Stimulated activated CD8-positive, alpha-beta memory T cell treated with anti-CD3 and anti-CD28 coated beads, Interleukin-4, amount 100 ng/mL, for 48 hours (primary cell): ENCODE measurements at places on chromosomes 7 and 10.

DNA sequence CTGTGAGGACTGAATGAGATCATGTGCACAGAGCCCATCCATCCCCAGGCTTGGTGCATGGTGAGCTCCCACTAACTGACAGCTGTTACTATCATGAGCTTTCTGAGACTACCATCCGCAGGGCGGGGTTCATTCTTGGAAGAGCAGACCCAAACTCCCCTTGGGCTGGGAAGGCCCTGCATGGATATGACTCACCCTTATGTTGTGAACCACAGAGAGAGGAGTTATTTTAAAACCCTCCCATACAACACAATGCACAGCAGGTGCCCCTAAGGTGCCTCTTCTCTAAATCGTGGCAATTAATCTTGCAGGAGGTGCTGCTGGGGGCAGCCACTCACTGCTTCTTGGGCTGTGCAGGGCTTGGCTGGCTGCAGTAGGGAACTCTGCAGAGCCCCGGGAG, 219.1 kb downstream of the GFRA1 start:
- no peak for DNase-seq

DNA sequence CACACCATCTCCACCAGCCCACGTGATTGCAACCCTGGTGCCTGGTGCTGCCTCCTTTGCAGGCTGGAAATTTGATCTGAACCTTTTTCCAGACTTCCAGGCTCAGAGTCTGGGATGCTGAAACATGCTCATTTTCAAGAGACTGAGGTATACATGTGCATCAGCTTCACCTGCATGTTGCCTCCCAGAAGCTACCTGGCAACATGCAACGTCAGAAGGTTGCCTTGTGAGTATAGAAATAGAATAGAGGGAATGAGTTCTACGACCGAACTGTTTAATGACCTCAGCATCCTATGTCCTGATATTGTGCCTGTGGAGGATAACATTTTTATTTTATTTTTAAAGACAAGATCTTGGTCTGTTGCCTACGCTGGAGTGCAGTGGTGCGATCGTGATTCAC, 1.9 kb upstream of the ZNF212 start:
- DNase-seq, result no peak

DNA sequence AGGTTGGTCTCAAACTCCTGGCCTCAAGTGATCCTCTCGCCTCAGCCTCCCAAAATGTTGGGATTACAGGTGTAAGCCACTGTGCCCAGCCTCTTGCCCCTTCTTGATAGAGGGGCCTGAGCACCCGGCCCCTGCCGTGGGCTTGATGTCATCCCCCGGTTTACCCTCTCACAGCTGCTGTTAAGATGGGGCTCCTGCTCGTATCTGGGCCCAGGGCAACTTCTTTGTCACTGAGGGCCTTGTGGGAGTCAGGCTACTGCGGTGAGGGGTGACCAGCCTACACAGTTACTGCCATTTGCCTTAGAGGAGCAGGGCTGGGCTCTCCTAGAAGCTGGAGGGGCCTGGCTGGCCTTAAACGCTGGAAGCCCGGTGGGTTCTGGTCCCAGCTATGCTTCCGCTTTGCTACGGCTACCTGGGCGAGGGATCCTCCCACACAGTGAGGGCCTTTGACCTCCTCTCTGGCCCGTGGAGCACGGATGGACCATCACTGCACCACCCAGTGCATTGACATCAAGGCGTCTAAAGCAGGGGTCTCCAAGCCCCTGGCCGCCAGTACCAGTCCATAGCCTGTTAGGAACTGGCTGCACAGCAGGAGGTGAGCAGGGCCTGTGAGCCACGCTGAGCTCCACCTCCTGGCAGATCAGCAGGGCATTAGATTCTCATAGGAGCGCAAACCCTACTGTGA, 1.1 kb upstream of the TMEM130 start:
- no peak for DNase-seq

GRCh38 chr10:127194111-127194510, 2.3 kb downstream of the INSYN2A start:
- DNase-seq, result no peak

DNA sequence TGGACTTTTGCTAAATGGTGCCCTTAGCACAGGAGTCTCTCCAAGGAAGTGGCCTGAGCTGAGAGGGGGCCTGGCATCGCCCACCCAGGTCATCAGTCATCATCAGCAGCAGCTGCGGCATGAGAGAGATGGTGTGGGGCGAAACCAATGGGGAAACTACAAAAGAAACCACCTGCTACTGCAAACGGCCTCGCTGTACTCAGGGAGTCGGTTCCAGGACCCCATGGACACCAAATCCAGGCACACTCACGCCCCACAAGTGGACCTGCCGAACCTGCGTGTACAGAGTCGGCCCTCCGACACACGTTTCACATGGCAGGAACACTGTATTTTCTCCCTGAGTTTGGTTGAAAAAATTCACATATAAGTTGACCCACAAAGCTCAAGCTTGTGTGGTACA, 37.8 kb downstream of the DIP2C start:
- DNase-seq, result no peak

- DNase-seq, result no peak
Observed at GRCh38 chr10:70433581-70434280, 7.8 kb downstream of the NODAL start.

DNA sequence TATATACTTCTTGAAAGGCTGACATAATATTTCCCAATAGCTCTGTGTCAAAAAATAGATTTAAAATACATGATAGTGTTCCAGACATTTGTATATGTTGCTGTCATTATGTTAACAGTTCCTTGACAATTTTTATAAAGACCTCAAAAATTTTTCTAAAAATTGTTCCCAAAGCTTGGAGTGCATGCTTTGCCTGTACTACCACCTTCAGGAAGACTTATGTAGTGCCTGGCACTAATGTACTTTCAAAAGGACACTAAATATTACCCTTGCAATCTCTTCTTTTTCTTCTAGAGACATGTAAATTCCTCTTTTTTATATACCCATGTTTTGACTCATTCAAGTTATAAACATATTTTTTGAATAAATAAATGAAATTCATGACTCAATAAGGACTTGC, 48.0 kb upstream of the SP8 start:
- DNase-seq, result no peak

DNA sequence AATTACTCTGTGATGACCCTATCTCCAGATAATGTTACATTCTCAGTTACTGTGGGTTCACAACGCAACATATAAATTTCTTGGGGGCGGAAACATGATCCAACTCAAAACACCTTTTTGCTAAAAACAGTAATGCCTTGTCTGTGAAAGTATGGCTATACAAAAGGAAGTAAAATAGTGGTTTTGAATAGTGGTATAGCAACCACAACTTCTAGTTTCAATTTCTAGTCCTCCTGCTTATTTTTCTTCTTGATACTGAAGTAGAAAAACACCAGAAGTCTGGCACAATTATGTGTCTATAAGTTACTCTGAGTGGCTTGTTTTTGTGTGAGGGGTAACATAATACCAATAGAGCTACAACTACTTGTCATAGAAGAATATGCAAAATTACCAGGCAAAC, 21.5 kb upstream of the ZNF800 start:
- no peak for DNase-seq

DNA sequence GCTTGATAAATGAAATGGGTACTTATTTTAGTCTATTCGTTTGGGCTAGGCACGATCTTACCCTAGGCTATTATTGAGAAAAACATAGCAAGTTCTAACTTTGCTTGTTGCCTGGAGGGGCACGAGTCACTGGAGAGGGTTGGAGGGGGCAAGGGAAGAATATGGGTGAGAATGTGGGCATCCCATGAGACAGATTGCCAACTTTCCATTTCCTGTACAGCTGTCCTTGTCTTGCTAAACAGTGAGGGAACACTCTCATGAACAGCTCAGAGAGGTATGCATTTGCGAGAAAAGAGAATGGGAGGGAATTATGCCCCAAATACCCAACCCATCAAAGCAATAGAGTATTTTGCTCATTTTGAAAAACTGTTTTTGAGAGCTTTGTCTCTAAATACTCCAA, 9.2 kb downstream of the CDHR3 start:
- no peak for DNase-seq

DNA sequence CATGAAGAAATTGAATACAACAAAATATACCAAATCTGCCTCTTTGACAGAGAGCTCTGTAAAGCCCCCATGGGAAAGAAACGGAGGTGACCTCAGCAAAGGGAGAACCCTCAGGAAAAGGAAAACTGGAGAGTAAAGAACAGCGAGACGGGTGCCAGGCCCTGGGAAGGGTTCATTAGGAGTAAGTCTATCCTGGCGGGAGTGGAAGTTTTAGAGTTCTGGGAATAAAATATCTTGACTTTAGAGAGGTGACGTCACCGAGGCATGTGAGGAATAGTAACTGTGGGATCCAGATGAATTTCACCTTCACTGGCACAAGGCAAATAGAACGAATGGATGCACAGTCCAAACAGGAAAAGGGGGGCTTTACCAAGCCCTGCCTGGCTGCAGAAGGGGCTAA, 362.8 kb upstream of the IGFBP3 start:
- no peak for DNase-seq

- no peak for DNase-seq
Observed at GRCh38 chr10:27525819-27526218, 21.7 kb downstream of the RAB18 start.

- no peak for DNase-seq
Observed at GRCh38 chr10:5560817-5561703, 36.3 kb downstream of the CALML3 start.

DNA sequence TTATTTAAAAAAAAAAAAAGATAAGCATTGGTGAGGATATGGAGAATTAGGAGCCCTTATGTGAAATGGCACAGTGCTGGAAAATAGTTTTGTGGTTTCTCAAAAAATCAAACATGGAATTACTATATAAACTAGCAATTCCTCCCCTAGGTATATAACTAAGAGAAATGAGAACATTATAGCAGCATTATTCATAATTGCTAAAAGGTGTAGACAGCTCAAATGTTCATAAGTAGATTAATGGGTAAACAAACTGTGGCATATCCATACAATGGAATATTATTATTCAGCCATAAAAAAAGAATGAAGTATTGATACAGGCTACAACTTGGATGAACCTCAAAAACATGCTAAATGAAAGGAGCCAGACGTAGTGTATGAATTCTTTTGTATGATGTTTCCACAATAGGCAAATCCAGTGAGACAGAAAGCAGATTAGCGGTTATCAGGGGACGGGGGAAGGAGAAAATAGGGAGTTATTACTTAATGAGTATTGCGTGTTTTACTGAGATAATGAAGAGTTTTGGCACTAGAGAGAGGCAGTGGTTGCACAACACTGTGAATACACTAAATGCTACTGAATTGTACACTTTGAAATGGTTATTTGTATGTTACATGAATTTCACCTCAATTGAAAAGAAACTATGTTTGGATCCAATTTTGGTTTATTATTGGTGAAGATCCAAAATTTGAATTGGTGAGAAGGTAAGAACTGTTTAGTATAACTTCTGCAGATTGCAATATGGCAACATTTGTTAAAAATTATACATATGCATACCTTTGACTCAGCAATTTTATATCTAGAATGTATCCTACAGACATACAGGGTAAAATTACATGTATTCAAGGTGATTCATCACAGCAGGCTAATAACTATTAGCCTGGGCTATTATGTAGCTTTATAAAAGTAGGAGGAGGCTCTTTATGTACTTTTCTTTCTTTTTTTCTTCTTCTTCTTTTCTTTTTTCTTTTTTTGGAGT, 69.7 kb downstream of the VCL start:
- no peak for DNase-seq

- DNase-seq, result no peak
Observed at GRCh38 chr10:73857446-73857845, 16.9 kb downstream of the CAMK2G start.

DNA sequence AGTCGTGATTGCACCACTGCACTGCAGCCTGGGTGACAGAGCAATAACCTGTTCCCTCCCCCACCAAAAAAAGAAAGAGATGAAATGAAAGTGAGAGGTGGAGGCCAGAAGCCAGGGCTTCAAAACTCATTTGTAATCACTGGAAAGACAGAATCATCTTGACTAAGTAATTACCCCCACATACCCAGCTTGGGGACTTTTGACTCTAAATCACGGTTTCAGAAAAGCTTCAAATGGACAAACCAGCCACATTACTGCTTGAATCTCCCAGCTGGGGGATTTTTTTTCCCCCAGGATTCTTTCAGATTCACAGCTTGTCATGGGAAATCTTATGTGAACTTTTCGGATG, 361.0 kb downstream of the FRMD4A start:
- peak; percentile 40 for DNase-seq

GRCh38 chr10:63094881-63095280, 38.2 kb upstream of the NRBF2 start:
- DNase-seq, result no peak

GRCh38 chr7:140404565-140405065, 757 bp downstream of the RAB19 start:
- no peak for DNase-seq

DNA sequence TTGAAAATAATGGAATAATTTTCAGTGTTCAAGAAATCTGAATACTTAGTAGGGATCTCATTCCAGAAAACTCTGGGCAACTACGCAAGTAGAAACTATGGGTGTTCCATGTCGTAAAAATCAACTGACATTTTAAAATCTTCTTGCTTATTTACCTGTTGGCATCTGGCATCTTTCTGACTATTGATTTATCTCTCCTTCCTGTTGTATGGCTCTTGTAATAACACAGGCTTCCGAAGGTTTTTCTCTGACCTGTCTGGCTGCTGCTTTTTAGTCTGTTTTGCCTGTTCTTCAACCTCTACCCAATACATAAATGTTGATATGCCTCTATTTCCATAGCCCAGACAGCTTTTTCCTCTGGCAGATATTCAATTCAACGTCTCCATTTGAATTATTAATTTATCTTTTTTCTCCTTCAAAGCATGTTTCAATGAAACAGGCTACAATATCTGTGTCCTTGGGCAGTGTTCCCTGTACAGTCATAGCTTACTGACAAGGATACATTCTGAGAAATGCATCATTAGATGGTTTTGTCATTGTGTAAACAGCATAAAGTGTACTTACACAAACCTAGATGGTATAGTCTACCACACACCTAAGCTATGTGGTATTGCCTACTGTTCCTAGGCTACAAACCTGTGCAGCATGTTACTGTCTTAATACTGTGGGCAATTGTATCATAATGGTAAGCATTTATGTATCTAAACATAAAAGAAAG, 105.9 kb upstream of the ETV1 start:
- no peak for DNase-seq

GRCh38 chr10:46218921-46219320, 67.9 kb upstream of the ANTXRL start:
- DNase-seq, result no peak

- peak; percentile 19 for DNase-seq
Observed at GRCh38 chr10:46233181-46233580, 53.6 kb upstream of the ANTXRL start.

DNA sequence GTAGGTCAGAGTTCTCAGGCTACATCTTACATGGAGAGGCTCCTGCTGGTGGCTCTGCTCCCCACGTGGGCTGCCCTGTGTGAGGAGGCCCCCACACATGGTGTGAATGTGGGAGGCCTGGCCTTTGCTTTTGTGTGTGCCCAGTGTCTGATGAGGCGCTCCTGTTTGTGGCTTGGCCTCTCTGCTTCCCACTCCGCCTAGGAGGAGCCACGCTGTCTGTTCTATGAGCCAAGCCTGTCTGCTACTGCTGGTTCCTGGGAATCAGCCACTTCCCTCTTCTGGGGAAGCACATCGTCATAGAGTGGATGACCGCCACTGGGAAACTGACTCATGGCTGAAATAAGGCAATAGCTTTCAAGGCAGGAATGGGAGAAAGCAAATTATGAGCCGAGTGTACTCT, 87.1 kb downstream of the CYP26A1 start:
- no peak for DNase-seq

- no peak for DNase-seq
Observed at GRCh38 chr7:116317907-116318306, 107.6 kb downstream of the TES start.

- DNase-seq, result no peak
Observed at GRCh38 chr7:140232957-140233917, 56.5 kb upstream of the KDM7A start.
